ENCODE measurements at places on chromosomes 3 and 15. TPM values are rescaled to one million over a fixed set of nuclear protein-coding genes. Genes with fewer than 3 reads are reported as not detected.
A peak's percentile ranks its signal among the peaks of the same experiment; 100 is the strongest.

GRCh38 chr3:185712337-185712736, 112.5 kb downstream of the IGF2BP2 start:
- H3K4me3 ChIP-seq, result no peak overlapping the region
- H3K27me3 ChIP-seq, result no peaks in the 10 kb centered on the region
- 0 out of 2 replicates have a peak, but pooled peaks cover 6% of the 10 kb centered on the region for H3K36me3 ChIP-seq
- no peak overlapping the region for H3K27ac ChIP-seq
- no peak for DNase-seq

GRCh38 chr3:133053532-133053931, 15.3 kb downstream of the TMEM108 start:
- no peak for DNase-seq
- no peak overlapping the region for H3K27ac ChIP-seq
- no peak overlapping the region for H3K4me3 ChIP-seq
- H3K4me1 ChIP-seq, result no peaks in the 10 kb centered on the region
- no peaks in the 10 kb centered on the region for H3K27me3 ChIP-seq

DNA sequence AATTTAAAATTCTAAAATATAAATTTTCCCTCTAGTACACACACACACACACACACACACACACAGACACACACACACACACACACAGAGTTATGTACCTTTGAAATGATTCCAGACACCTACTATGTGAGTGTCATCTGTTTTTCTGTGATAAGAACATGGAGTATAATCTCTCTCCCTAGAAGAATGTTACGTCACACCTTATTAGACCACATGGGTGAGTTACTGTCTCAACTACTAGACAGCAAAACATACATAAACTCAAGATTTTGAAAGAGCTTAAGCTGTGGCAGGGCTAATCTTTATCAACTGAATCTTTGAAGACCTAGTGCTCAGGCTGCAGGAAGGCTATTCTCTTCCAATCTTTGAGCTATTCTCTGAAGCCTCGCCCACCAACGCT, 385.9 kb upstream of the BCHE start:
- H3K4me3 ChIP-seq, result no peak overlapping the region
- DNase-seq, result no peak
- no peaks in the 10 kb centered on the region for H3K36me3 ChIP-seq
- H3K4me1 ChIP-seq, result no peaks in the 10 kb centered on the region
- H3K27me3 ChIP-seq, result no peaks in the 10 kb centered on the region
- no peak overlapping the region for H3K27ac ChIP-seq

DNA sequence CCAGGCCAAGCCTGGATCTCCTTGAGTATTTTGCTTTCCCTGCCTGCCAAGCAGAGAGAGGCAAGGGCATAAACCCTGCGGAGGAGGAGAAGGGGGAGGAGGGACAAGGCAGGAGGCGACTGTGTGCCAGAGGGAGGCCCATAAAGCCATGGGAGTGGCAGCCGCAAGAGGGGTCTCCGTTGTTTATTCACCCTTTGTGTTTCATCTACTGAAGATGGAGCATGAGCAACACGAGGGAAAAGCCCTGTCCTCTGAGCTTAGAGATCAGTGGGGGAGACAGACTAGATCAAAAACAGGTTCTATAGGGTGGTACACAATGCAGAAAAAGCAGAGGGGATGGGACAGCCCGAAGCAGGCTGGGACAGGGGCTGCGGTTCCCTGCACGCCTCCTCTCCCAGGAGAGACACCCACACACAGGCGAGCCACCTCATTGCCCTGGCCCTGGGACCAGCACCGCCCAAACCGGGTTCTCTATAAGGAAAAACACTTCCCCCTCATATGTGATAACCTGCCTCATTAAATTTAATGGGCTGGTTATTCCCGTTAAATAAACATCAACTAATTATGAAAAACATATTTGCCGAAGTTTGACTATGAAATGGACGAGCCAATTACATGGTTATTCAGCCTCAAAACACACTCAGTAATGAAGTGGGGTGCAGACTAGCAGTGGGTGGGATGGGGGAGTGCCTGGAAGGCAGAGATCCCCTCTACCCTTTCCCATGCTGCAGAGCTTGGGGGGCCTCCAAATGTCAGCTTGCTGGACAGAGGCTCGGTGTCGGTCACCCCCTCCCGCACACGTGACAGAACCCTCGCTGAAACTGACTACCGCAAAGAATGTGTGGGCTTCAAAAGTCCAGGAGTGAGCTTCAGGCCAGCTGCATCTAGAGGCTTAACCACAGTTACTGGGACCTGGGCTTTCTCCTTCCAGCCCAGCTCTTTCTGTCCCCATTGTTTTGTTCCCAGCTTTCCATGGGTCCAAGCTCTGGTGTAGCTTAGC, 14.2 kb upstream of the PLXNA1 start:
- H3K4me3 ChIP-seq, result no peak overlapping the region
- H3K27ac ChIP-seq, result no peak overlapping the region
- no peaks in the 10 kb centered on the region for H3K27me3 ChIP-seq
- no peaks in the 10 kb centered on the region for H3K36me3 ChIP-seq
- H3K4me1 ChIP-seq, result peaks cover 25% of the 10 kb centered on the region
- no peak for DNase-seq

DNA sequence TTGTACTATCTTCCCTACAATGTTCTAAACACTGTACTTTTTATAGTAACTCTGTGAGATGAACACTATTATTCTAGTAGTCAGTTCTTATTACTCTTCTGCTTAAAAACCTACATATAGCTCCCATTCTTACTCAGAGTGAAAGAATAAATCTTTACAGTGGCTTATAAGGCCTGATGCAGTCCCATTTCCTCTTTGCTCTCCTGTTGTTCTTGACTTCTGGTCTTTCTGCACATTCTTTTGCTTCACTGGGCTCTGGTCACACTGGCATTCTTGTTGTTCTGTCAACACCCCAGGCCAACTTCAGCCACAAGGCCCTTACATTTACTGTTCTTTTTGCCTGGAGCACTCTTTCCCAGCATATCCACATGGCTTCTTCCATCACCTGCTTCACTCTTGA, 58.2 kb upstream of the TP63 start:
- no peak overlapping the region for H3K4me3 ChIP-seq
- peak; percentile 26 for DNase-seq
- peaks cover 30% of the 10 kb centered on the region for H3K4me1 ChIP-seq
- H3K36me3 ChIP-seq, result peaks cover 9% of the 10 kb centered on the region

GRCh38 chr3:45793482-45794176, 2.7 kb downstream of the SLC6A20 start:
- H3K4me1 ChIP-seq, result peaks cover 8% of the 10 kb centered on the region
- H3K4me3 ChIP-seq, result no peak overlapping the region
- no peaks in the 10 kb centered on the region for H3K36me3 ChIP-seq
- H3K27ac ChIP-seq, result no peak overlapping the region

Gene CCR3
- total RNA-seq, result 3.1 TPM

- H3K27me3 ChIP-seq, result no peaks in the 10 kb centered on the region
- no peak overlapping the region for H3K27ac ChIP-seq
- H3K4me1 ChIP-seq, result no peaks in the 10 kb centered on the region
- H3K36me3 ChIP-seq, result no peaks in the 10 kb centered on the region
Measured at GRCh38 chr15:94692710-94693109, 461.3 kb downstream of the MCTP2 start.

- H3K27me3 ChIP-seq, result no peaks in the 10 kb centered on the region
- H3K4me1 ChIP-seq, result no peaks in the 10 kb centered on the region
- no peak for DNase-seq
- H3K27ac ChIP-seq, result no peak overlapping the region
Measured at GRCh38 chr3:105246536-105246935, 120.2 kb upstream of the ALCAM start.
